Stimulated activated CD4-positive, alpha-beta T cell treated with anti-CD3 and anti-CD28 coated beads, Interleukin-12 subunit alpha, Interleukin-12 subunit beta, amount 100 ng/mL, for 48 hours (primary cell): ENCODE measurements at places on chromosomes 7 and 10.

DNA sequence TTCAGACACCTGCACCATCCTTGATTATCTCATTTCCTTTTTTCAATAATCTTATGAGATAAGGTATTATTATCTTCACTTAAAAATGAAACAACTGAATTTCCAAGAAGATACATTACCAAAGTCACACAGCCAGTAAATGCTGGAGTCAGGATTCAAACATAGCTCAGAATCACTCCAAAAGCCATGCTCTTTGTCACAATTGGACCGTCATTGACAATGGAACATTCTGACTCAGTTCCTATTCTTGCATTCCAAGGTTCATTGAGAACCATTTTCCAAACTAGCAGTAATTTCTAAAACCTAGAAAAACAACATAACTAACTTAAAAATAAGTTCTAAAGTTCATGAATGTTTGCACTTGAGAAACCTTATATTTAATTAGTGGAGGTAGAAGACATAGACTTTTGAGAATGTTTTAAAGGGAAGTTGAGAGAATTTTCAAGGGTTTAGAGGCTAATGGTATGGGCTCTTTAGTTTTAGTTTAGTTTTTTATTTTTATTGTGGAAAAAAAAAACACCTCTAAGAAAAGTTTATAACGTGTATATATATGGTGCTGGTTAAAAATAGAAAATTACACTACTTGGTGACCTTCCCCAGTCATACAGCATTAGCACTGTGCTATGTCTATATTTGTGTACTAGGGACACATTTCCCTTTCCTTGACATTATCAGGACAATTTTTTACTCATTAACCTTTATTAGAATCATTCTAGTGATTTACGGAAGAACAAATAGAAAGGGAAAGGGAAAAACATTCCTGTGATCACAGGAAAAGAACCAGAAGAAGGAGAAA, 30.9 kb downstream of the LGI1 start:
- DNase-seq: no peak

- no peak for DNase-seq
These were observed 178.7 kb downstream of the DNAJB6 start for GRCh38 chr7:157515342-157516041.

GRCh38 chr10:6220418-6221191, 17.9 kb downstream of the PFKFB3 start:
- no peak for DNase-seq

- no peak for DNase-seq
These were observed 198.1 kb downstream of the CXCL12 start for GRCh38 chr10:44186821-44187220.
